ENCODE measurements at places on chromosomes 5 and 9.

- DNase-seq = no peak
Measured at GRCh38 chr5:149807176-149807575, 77.1 kb downstream of the PPARGC1B start.

DNA sequence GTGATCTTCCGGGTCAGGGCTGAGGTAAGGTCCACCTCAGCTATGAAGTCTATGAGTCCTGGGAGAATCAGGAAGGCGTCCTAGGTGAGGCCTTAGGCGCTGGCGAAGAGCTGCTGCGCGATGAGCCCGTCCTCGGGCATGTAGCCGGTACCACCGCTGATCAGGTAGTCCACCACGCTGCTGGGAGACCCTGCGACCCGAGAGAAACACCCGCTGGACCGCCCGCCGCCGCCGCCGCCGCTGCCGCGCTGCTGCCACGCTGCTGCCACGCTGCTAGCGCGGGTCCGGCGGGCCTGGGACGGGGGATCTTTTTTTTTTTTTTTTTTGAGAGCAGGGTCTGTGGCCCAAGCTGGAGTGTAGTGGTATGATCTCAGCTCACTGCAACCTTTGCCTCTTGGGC lies 8.0 kb upstream of the DCAF12 start:
- DNase-seq = no peak

DNA sequence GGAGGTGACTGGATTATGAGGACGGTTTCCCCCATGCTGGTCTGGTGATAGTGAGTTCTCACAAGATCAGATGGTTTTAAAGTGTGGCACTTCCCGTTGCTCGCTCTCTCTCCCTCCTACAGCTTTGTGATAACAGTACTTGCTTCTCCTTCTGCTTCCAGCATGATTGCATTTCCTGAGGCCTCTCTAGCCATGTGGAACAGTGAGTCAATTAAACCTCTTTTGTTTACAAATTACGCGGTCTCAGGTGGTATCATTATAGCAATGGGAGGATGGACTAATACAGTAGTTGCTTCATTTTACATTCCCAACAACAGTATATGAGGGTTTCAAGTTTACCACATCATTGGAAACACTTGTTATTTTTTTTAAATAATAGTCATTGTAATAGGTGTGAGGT lies 937.3 kb upstream of the ARRDC3 start:
- no peak for DNase-seq

DNA sequence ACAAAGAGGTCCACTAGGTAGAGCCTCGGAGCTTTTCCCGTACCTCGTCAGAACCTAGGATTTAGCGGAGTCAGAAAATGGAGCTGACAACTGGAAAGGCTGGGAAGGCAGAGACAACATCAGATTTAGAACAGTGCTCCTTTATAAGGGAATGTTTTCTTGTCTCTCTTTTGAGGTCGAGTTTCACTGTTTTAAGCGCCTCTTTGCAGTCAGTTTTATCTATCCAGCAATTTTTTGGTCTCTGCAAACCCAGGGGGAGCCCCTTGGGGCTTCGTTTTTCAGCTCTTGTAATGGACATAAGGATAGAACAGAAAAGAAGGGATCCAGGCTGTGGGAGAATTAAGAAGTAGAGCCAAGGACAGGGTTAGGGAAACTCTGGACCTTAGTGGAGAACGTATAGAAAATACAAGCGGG lies 80.5 kb downstream of the FNBP1 start:
- DNase-seq = no peak

DNA sequence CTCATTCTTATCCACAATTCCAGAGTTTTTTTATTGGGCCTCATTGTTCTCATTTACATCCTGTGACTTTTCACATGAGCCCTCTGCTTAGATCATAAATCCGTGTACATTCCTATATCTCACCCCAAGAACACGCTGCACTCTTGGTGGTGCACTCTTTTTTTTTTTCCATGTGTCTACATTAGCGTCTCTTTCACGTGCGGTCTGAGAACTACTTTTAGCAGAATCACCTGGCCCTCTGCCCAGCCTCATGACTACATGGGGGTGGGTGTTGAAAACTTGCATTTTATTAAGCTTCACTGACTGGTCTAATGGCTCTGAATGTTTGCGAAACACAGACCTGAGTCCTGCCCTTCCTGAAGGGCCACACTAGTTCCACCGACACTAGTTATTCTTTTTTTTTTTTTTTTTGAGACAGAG lies 18.6 kb downstream of the C9orf57 start:
- DNase-seq = no peak

- DNase-seq = no peak
Measured at GRCh38 chr9:93233033-93233432, 49.1 kb downstream of the WNK2 start.

DNA sequence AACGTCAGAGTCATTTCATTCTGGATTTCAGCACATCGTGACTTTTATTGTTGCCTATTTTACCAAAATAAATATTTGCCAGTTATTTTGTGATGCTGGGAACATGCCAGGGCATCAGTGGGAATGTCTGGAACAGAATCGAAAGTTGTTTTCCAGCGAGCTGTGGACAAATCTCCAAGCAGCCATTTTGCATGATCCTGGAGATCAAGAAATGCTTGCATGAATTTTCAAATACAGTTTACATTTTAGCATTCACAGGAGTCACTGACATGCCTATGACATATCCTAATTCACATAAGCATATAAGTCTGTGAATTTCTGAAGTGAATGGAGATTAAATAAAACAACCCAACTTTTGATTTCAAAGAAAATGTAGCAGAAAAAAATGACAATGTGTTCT lies 119.4 kb downstream of the VCAN start:
- no peak for DNase-seq

DNA sequence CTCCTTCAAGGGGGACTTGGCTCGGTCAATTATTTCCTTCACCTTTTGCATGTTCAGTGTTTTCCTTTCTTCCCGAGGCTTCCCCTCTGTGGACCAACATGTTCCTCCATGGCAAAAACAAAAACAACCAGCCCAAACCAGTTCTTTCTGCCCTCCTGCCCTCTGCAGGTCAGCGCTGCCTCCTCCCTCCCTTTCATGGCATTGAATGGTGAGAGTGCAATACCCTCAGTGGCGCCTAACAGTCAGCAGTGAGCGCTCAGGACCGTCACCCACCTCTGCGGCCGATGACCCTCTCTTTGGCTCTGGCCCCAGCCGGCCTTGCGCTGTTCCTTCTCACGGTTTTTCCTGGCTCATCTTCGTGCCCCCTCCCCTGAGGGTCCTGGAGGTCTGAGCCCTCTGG lies 34.4 kb upstream of the GNE start:
- no peak for DNase-seq

GRCh38 chr9:109880276-109881169 lies 100.5 kb downstream of the PALM2AKAP2 start:
- no peak for DNase-seq

GRCh38 chr5:4205398-4205797 lies 609.8 kb downstream of the IRX1 start:
- DNase-seq = no peak

- DNase-seq = no peak
Measured at GRCh38 chr9:17630531-17630949, 51.7 kb downstream of the SH3GL2 start.

GRCh38 chr9:103277240-103277639 lies 282.1 kb downstream of the CYLC2 start:
- DNase-seq = no peak

- no peak for DNase-seq
Measured at GRCh38 chr5:175471196-175471595, 7.2 kb upstream of the SFXN1 start.

GRCh38 chr9:37908283-37908682 lies 4.4 kb upstream of the SLC25A51 start:
- no peak for DNase-seq

GRCh38 chr9:72586388-72587130 lies 65.2 kb downstream of the TMC1 start:
- no peak for DNase-seq

DNA sequence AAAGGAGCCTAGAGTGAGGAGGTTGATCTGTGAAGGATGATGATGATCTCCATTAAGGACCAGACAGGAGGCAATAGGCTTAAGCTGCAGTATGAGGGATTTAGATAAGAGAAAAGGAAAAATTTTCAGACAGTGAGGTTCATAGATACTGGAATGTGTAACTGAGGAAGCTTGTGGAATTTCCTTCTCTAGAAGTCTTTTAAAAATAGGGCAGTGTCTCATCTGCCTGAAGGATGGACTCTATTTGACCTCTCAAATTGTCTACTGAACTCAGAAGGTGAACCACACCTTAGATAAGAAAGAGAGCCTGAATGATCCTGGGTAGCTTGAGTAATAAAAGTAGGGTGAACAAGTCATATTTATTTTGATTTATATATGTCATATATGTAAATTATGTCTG lies 148.2 kb upstream of the CDKN2B start:
- no peak for DNase-seq

DNA sequence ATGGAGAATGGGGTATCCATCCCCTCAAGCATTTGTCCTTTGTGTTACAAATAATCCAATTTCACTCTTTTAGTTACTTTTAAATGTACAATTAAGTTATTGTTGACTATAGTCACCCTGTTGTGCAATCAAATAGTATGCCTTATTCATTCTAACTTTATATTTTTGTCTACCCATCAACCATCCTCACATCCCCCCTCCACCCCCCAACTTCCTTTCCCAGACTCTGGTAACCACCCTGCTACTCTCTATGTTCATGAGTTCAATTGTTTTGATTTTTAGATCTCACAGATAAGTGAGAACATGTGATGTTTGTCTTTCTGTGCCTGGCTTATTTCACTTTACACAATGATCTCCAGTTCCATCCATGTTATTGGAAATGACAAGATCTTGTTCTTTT lies 15.4 kb upstream of the RANBP17 start:
- no peak for DNase-seq

GRCh38 chr5:126452477-126452876 lies 29.3 kb downstream of the GRAMD2B start:
- DNase-seq = no peak

GRCh38 chr9:28539434-28540070 lies 966.3 kb upstream of the C9orf72 start:
- DNase-seq = no peak

- DNase-seq = no peak
Measured at GRCh38 chr5:180628211-180628610, 21.2 kb downstream of the FLT4 start.

GRCh38 chr5:119067450-119067849 lies 3.4 kb upstream of the DMXL1 start:
- no peak for DNase-seq

GRCh38 chr5:15234366-15234765 lies 265.6 kb upstream of the FBXL7 start:
- no peak for DNase-seq

GRCh38 chr5:138065102-138065501 lies 18.7 kb upstream of the WNT8A start:
- DNase-seq = no peak

- no peak for DNase-seq
Measured at GRCh38 chr9:120742951-120743416, 28.7 kb upstream of the MEGF9 start.

GRCh38 chr9:127912882-127913281 lies 4.0 kb downstream of the ST6GALNAC4 start:
- DNase-seq = no peak

- DNase-seq = no peak
Measured at GRCh38 chr5:56631719-56632118, 183.6 kb upstream of the MAP3K1 start.

DNA sequence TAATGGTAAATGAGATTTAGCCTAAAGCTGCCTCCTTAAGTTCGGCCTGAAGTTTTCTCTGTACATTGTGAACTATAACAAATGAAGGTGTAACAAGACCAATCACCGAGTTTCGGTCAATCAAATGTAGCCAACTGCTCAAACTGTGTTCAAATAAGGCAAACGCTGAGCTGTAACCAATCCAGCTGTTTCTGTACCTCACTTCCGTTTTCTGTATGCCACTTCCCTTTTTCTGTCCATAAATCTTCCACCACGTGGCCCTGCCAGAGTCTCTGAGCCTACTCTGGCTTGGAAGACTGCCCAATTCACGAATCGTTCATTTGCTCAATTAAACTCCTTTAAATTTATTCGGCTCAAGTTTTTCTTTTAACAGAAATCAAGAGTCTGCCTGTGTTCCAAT lies 193.5 kb upstream of the KLF9 start:
- no peak for DNase-seq

DNA sequence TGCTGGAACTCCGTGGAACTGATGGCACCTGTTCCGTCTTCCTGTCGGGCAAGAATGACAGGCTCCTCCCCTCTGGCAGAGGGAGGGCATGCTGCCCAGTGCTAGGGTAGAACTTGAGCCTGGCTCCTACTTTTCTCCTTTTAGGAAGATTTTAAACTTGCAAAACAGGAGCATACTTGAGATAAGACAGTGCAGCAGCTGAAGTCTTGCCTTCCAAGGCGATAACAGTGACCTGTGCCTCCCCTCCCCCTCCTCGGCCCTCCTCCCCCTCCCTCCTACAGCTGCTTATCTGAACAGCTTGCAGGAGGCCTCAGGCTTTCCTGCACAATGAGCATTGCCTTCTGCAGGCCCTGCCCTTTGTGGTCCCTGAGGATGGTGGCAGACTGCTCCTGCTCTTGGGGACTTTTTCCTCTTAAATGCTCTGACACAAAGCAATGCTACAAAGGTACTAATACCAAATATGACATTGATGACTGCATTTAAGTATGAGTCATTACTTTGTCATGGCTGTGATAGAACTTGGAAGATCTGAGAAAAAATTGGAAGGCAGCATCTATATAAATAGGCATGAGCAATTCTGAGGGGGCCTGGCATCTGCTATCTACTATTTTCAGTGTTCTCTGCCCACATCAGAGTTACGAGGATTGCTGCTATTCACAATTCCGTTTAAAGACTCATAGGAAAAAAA lies 2.0 kb downstream of the GADD45G start:
- no peak for DNase-seq

DNA sequence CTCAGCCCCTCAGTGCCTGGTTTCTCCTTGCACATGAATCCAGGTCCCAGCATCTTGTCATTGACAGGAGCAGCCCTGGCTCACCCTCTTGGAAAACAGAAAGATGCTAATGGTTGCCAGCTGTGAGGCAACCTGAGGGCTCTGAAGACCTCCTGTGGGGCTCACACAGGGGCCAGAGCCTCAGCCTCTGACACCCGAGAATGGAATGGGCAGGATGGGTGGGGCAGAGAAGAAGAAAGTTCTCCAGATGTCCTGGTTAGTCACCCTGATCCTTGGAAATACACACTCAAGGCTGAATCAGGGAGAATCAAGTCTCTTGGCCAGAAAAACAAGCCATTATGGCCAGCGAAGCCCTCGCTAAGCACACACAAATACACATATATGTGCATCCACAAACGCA lies 32.3 kb upstream of the SPATA31E1 start:
- DNase-seq = no peak

DNA sequence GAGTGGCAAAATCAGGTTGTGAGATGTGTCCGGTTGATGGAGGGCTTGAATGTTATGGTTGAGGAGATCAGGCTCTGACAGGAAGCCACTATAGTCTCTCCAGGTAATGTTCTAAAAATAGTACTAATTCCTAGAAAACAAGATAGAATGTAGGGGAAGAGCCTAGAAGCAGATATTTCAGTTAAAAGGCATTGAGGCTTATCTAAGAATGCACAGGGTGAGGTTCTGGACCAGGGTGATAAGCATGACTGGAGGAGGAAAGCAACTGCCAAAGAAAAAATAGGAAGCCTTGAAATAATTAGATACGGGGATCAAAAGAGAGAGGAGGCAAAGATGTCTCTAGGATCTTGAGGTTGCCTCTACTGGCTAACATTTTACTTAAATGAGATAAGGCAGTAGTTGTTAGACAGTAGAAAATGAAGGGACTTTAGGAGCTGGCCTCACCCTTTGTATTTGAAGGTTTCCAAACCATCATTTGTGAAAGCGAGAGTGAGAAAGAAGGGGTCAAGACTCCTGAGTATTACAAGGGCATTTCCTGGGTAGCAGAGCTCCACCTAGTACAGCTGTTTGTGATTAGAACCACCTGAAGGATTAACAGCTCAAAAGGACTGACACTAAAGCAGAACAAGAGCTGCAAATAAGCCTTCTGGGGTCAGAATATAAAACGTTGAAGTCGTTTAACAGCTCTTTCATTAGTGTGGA lies 15.4 kb upstream of the ARL15 start:
- no peak for DNase-seq
